ENCODE measurements at places on chromosomes 1 and 21.

- no peak for DNase-seq
Observed at GRCh38 chr1:221776495-221777301, 34.8 kb upstream of the DUSP10 start.

DNA sequence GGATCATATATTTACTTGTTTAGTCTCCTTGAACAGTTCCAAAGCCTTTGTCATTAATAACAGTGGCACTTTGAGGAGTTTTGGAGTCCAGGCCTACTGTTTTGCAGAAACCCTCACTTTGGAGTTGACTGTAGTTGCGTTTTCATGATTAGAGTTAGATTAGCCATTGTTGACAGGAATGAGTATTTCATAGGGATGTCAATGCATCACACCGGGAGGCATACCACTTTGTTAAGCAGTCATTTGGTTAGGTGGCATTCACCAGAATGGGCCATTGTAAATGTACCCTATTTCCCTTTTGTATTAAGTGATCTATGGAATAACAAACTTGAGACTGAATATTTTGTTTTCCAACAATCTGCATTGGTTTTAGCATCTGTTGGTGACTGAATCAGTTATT is 11.8 kb downstream of the MRPS6 start:
- DNase-seq, result no peak

- peak; percentile 82 for DNase-seq
Observed at GRCh38 chr1:243213045-243213787, 41.9 kb downstream of the CEP170 start.

- peak; percentile 84 for DNase-seq
Observed at GRCh38 chr1:53110370-53111072, 31.9 kb downstream of the SLC1A7 start.

- peak; percentile 31 for DNase-seq
Observed at GRCh38 chr1:231985296-231986023, 358.9 kb downstream of the DISC1 start.

DNA sequence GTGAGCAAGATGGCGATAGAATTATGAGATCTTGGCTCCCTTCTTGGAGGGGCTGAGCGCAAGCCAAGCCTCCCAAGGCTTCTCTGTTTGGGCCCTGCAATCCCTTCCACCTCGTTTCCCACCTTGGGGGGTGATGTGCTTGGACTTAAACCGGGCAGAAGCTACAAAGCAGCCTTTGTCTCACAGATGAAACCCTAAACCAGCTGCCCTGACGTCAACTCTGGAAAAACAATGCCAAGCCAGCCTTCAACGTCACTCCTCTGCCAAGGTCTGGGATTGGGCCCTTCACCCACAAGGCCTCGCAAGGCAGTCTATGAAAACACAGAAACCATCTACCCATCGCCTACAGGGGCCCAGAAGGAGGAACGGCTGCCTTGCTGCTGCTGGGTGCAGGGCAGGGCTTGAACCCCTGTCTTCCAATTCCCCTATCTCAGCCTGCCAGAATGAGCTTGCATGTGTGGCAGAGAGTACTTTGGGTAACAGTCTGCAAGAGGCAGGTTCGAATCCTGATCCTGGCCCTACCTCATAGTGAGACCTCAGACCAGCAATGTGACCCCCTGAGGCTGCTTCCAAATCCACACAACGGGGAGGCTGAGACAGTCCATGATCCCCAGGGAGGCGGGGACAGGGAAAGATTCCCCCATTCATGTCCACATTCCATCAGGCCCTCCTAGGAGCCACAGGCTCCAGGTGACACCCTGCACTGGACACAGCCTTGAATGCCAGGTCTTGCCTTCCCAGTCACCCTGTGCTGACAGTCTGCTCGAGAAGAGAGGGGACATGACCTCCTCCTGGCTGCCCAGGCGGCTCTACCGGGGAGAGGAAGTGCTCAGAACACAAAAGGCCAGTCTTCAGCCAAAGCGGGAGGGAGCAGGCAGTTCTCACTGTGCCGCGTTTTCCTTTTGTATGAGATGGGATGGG is 15.0 kb downstream of the IFFO2 start:
- peak; percentile 65 for DNase-seq

DNA sequence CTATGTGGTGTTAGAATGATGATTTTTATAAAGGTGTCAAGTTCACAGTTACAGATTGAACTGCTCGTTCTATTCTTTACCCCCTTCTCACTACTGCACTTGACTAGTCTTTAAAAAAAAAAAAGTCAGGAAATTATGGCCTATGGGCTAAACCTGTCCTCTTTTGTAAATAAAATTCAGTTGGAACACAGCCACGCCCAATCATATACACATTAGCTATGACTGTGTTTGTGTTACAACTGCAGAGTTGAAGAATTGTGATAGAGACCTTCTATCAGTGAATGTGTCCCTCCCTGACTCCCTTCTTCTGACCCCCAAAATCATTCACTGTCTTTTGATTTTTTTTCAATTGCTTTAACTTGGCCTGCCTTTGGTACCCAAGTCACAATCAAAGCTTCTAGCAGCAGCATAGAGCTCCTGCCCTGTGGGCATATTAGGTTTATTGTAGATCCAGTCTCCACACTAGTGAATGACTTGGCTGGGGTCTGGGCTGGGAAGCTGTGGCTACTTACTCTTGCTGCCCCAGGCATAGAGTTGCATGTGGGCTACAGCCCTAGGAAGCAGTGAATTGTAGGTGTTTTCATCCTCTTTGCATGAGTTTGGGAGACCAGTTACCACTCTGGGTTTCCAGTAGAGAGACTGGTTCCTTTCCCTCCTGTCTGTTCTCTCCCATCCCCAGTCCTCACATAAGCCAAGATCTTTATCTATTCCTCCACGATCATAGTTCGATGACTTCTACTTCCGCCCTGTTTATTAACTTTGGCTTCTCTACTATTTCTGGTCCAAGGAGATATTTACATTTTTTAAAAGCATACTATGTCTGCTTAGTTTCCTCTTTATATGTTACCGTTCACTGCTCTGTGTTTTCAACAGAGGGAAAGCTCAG is 249.9 kb downstream of the FMN2 start:
- DNase-seq, result no peak

DNA sequence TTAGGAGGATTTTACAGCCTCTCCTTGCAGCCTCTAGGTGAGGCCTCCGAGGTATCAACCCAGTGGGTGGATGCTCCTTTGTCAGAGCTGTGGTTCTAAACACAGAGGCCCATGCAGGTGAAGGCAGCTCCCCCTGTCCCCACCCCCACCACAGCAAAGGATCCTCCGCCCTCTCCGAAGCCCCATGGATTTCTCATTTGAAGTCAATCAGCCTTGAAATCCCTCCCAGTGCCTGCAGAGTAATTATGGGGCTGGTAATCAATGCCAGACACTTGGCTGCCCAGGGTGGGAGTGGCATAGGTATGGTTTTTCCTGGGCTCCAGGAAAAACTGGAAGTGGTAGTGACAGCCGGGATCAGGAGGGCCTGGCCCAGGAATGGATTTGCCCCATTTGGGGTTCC is 119.5 kb upstream of the CSF3R start:
- DNase-seq, result no peak

GRCh38 chr1:12712076-12712475 is 3.8 kb upstream of the AADACL3 start:
- DNase-seq, result peak; percentile 51

DNA sequence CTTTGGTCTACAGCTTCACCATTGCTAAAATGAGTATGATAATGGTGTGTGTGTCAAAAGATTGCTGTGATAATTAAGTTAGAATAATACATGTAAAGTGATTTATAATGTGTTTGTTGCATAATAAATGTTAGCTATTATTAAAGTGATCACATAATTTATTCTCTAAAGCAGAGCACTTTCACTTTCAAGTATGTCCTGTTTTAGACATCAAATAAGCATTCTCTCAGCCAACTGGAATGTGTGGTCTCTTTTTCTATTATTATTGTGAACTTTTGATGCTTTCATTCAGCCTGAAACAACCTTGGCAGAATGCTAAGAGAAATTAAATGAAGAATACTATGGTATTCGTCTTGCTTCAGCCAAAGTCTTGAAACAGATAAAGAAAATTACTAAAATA is 102.8 kb upstream of the COL11A1 start:
- peak; percentile 50 for DNase-seq

GRCh38 chr1:26145041-26145959 is 13.6 kb upstream of the FAM110D start:
- DNase-seq, result peak; percentile 71

- no peak for DNase-seq
Observed at GRCh38 chr21:31521515-31521914, 138.0 kb upstream of the SOD1 start.

DNA sequence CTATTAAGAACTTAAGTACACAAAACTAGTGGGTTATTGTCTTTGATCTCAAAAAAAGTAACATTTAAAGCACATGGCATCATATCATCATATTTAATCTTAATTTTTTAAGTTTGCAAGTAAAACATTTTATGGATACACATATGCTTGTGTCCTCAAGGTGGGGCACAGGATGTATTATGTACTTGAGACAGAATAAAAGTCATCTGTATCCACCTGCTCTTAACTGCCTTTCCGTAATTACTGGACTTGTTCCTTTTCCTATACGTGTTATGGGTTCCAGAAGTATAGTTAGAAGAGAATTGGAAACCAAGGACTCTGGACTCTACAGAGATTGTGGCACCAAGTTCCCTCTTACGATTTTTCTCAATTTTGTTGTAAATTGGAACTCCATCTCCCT is 79.4 kb downstream of the FCRL5 start:
- no peak for DNase-seq

- DNase-seq, result no peak
Observed at GRCh38 chr1:116110567-116111523, at the start of gene MAB21L3. TSS of gene MAB21L3 (plus strand) at chr1:116111399. CDS start at chr1:116112616, 1,217 bp downstream.

DNA sequence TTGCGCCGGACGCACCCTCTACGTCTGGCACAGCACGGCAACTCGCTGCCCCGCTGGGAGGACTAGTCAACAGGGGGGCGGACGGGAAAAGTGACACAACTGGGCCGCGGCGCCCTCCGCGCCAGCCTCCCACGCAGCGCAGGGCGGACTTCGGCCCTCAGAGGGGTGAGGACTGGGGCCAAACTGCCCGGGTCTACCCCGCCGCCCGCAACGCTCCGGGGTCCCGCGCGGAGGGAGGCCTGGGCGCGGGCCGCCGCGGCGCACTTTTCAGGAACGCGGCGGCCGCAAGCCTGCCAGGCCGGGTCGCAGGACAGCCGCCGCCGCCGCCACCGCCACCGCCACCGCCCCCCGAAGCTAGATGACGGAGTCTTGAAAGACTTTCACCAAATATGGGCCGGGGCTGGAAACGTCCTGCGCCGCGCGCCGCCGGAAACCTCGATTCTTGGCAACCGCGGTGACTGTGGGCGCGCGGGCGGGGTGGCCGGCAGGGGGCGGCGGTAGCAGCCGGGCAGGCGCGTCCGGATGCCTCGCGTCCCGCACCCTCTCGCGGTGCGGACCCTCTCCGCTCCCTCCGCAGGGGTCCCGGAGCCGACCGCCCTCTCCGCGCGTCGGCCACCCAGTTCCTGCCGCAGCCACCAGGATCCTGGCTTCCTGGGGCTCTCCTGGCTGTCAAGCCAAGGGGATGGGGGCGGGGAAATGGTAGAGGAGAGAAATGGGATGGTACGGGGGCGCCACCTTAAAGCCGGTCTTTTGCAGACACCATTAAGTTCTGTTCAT is 3.7 kb upstream of the CCN1 start:
- DNase-seq, result peak; percentile 93

GRCh38 chr1:44076066-44076465 is 42.6 kb upstream of the KLF17 start:
- DNase-seq, result peak; percentile 12

- DNase-seq, result peak; percentile 20
Observed at GRCh38 chr1:222288053-222288452, 259.9 kb downstream of the HHIPL2 start.

GRCh38 chr21:36395353-36396111 is 10.3 kb downstream of the CHAF1B start:
- DNase-seq, result no peak

DNA sequence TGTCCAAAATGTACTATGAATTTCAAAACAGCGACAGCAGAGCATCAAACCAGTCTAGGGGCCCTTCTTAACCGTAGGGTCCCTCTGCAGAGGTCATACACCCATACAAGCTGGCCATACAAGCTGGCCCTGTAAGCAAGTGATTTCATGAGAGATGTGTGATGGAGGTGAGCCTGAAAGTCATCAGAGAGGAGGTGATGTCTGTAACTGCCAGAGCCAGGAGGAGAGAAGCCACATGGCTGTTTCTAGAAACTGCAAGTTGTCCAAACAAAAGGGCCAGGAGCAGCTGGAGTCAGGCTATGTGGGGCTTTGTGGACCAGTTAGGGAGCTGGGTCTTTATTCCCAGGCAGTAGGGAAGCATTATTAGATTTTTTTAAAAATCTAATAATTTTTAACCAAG is 14.8 kb upstream of the SERINC2 start:
- DNase-seq, result no peak

DNA sequence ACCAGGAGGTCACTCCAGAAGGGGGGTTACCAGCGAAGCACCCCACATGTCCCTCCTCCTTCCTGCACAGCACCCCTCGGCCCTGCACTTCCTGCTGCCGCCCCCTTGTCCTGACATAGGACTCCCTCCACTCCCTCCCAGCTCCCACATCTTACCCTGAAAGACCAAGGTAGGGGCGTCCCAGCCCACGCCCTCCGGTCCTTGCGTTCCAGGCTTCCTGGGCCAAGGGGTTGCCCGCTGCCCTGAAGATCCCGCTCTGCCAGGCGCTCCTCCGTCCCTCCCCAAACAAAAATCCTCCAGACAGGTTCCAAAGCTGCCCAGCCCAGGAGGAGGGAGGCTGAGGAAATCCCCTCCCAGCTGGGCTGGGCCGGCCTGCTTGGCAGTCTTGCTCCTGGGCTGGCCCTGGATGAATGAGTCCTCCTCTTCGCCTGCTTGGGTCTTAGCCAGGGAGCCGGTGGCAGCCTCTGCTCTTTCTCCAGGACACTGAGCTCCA is at the start of gene RHBDL2:
RHBDL2 (minus strand) TSS at position 304 of the 493 bp plus-strand sequence. CDS start 22,618 bp downstream, outside the sequence.
- no peak for DNase-seq

DNA sequence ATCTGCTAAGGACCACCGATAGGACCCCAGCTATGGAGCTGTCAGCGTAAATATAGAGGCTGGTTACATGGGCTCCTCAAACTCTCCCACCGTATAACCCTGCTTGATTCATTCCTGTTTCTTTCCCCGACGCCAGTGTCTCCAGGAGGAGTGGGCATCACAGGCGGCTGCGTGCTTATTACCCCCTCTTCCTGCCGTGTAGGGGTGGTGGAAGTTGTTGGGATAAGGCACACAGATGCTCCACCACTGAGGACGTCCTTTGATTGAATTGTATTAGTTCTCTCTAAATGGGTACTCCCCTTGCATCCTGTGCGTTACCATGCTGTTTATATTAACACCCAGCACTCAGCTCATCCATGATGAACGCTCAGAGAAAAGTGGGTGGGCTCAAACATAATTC is 104.6 kb downstream of the ZBTB18 start:
- no peak for DNase-seq

- DNase-seq, result no peak
Observed at GRCh38 chr1:163826500-163826899, 504.7 kb downstream of the NUF2 start.

GRCh38 chr1:172254521-172255222 is 165.8 kb upstream of the C1orf105 start:
- peak; percentile 96 for DNase-seq

- DNase-seq, result no peak
Observed at GRCh38 chr1:217522277-217522676, 108.6 kb downstream of the GPATCH2 start.

DNA sequence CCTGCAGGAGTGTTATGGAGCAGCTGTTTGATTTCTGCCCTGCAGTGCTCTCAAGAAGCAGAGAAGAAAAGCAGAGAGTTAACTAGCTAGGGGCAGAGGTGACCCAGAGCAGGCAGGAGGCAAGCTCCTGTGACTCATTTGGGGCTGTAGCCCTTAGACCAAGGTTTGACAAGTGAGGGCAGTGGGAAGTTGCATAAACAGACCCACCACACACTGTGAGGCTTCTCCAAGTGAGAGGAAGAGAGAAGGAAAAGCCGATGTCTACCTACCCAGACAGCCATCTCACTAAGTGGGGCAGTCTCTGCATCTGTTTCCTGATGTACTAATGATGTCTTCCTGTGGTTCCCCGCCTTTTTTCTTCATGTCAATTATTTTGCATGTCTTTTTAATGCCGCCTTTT is 159.9 kb upstream of the NR5A2 start:
- no peak for DNase-seq
